Adrenal gland (tissue), 19 donors: ENCODE measurements at places on chromosomes 4 and X. TPM values are rescaled to one million over a fixed set of nuclear protein-coding genes. Genes with fewer than 3 reads are reported as not detected.

GRCh38 chr4:5376015-5376414, 324.7 kb downstream of the STK32B start:
- no peak overlapping the region for H3K27ac ChIP-seq
- H3K36me3 ChIP-seq, result no peaks in the 10 kb centered on the region
- H3K4me3 ChIP-seq, result no peak overlapping the region
- H3K27me3 ChIP-seq, result no peaks in the 10 kb centered on the region
- H3K4me1 ChIP-seq, result no peaks in the 10 kb centered on the region
- DNase-seq, result no peak

DNA sequence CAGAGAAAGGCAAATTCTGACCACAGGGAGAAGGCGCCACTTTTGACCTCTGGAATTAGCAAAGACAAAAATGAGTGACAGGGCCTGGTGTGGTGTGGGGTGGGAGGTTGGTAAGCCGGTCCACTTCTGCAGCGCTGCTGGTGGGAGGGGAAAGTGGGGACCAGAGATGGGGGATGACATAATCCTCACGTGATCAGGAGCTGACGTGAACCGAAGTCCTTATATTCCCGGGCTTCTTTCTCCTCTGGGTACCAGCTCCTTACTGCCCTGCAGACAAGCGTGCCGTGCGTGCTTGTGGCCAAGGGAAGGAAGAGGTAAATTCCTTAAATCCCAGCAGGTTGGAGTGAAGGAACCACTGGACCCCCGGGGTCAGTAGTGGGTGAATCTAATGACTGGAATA, at the start of gene TCEAL7:
Gene TCEAL7, plus strand, starts transcription at position 249 of the 400 bp plus-strand sequence. CDS start 1,165 bp downstream, outside the sequence.
- no peaks in the 10 kb centered on the region for H3K36me3 ChIP-seq
- H3K27ac ChIP-seq, result no peak within 1 kb of the TSS
- no peak for DNase-seq
- no peak within 1 kb of the TSS for H3K4me3 ChIP-seq
- H3K4me1 ChIP-seq, result no peaks in the 10 kb centered on the region

GRCh38 chrX:22021751-22022324, 10.3 kb upstream of the PHEX start:
- DNase-seq, result no peak
- no peaks in the 10 kb centered on the region for H3K4me1 ChIP-seq
- H3K36me3 ChIP-seq, result no peaks in the 10 kb centered on the region
- H3K27ac ChIP-seq, result no peak overlapping the region

GRCh38 chr4:185270037-185270436, 60.6 kb downstream of the SNX25 start:
- H3K36me3 ChIP-seq, result no peaks in the 10 kb centered on the region
- no peak overlapping the region for H3K27ac ChIP-seq

- no peaks in the 10 kb centered on the region for H3K4me1 ChIP-seq
- H3K4me3 ChIP-seq, result no peak overlapping the region
- no peak overlapping the region for H3K27ac ChIP-seq
- H3K27me3 ChIP-seq, result no peaks in the 10 kb centered on the region
- no peak for DNase-seq
These were observed 43.9 kb upstream of the BBS12 start for GRCh38 chr4:122688529-122689140.

GRCh38 chr4:70754990-70755688, 33.4 kb downstream of the RUFY3 start:
- H3K27ac ChIP-seq, result peak overlapping the region; percentile 38
- H3K4me3 ChIP-seq, result no peak overlapping the region
- H3K36me3 ChIP-seq, result no peaks in the 10 kb centered on the region
- peaks cover 43% of the 10 kb centered on the region for H3K4me1 ChIP-seq
- no peak for DNase-seq

DNA sequence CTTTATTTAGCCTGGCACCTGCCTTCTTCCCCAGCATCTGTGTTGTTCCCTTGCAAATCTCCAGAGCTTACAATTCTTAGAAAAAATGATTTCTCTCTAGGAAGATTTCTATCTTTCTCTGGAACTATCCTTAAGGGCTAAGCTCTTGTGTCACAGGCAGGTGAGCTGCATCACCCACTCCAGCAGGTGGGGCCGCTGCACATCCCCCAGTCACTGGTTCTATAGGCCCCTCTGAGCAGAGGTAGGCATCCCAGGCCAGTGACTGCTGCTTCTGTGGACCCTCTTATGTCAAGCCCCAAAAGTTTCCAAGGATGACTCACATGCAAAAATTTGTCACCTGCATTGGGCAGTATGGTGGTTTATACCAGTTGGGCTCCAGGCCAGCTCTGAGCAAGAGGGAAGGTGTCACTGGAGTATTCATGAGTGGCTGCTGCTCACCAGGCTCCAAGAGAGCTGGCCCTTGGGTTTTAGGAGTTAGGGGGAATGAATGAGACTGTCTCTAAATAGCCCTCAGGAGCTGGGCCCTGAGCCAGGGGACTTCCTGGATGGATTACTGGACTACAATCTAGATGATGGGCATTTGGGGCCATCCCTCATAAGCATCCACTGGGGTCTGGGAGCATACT, 208.1 kb upstream of the EOLA2 start:
- H3K27me3 ChIP-seq, result no peaks in the 10 kb centered on the region
- no peak overlapping the region for H3K4me3 ChIP-seq
- H3K36me3 ChIP-seq, result no peaks in the 10 kb centered on the region
- no peak overlapping the region for H3K27ac ChIP-seq

GRCh38 chrX:149374751-149375150, 130.4 kb downstream of the IDS start:
- no peak for DNase-seq
- H3K27ac ChIP-seq, result no peak overlapping the region
- no peaks in the 10 kb centered on the region for H3K27me3 ChIP-seq
- H3K4me3 ChIP-seq, result no peak overlapping the region

GRCh38 chr4:79315891-79316290, 10.0 kb downstream of the NAA11 start:
- no peaks in the 10 kb centered on the region for H3K36me3 ChIP-seq
- no peak for DNase-seq
- no peaks in the 10 kb centered on the region for H3K27me3 ChIP-seq
- no peak overlapping the region for H3K4me3 ChIP-seq

DNA sequence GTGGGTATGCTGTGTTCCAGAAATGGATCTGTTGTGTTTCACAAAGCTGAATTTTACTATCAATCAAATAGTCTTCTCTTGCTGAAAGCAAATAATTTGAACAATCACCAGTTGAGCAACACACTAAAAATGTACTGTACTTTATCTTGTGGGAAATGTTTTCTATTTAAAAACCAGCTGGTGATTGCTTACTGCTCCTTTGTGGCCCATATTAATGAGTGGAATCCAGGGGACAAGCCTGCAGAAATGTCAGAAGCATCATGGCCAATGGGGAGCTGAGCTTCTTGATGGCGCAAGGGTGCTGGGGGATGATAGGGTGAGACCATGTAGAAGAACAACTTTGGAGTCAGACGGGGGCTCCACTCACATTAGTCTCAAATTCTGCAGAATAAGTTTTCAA, 346.2 kb downstream of the ARHGAP10 start:
- H3K4me1 ChIP-seq, result no peaks in the 10 kb centered on the region
- no peak overlapping the region for H3K27ac ChIP-seq
- H3K27me3 ChIP-seq, result no peaks in the 10 kb centered on the region
- H3K4me3 ChIP-seq, result no peak overlapping the region
- peaks cover 11% of the 10 kb centered on the region for H3K36me3 ChIP-seq

DNA sequence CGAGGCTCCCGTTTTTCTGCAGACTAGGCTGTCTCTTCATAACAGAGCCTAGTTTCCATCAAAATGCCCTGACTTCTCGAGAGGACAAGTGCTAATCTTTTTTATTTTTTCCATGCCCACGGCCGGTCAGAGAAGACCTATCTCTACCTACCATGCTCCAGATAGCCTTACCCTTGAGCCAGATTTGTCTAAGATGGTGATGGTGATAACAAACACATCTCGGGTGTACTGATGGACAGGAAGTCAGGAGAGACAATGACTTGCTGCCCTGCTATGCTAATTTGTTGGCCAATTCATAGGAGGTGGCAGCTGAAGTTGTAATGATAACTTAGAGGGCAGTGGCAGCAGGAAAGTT, 42.2 kb upstream of the NKRF start:
- H3K4me1 ChIP-seq, result no peaks in the 10 kb centered on the region
- no peaks in the 10 kb centered on the region for H3K36me3 ChIP-seq
- no peaks in the 10 kb centered on the region for H3K27me3 ChIP-seq
- H3K27ac ChIP-seq, result no peak overlapping the region
- DNase-seq, result no peak

DNA sequence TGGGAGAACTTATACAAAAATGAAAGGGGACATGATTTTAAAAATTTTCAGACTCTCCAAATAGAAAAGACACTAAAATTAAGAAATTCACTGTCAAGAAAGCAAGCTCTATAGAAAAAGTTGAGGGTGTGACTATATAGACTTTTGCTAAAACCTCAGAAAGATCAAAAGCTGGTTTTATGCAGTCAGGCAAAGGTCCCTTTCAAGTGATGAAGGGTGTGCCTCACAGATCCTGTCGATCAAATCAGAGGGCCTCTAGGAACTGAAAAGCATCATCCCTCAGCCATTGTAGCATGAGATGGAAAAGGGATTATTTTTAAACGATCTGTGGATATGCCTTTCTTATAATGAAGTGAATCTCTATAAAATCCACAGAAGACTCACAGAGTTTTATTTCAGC, 116.5 kb downstream of the FAM13A start:
- no peaks in the 10 kb centered on the region for H3K36me3 ChIP-seq
- DNase-seq, result no peak
- H3K4me1 ChIP-seq, result no peaks in the 10 kb centered on the region
- no peaks in the 10 kb centered on the region for H3K27me3 ChIP-seq

Gene PRMT9
- total RNA-seq, result 6.2 TPM

Gene GABRB1
- total RNA-seq, result not detected

Gene NXF2B
- total RNA-seq, result not detected

Gene SMIM10L2A
- 46.9 TPM for total RNA-seq

Gene JCHAIN
- total RNA-seq, result not detected

Gene ZFP92
- total RNA-seq, result 6.5 TPM

Gene SPIN2B
- total RNA-seq, result 9.6 TPM

Gene VCX2
- total RNA-seq, result not detected

Gene COPS4
- total RNA-seq, result 56.1 TPM

Gene ZMYM3
- 60.0 TPM for total RNA-seq

Gene GPR173
- total RNA-seq, result 1.9 TPM

Gene TMEM35A
- 2.1 TPM for total RNA-seq
